ENCODE measurements at places on chromosomes 1 and 21.

DNA sequence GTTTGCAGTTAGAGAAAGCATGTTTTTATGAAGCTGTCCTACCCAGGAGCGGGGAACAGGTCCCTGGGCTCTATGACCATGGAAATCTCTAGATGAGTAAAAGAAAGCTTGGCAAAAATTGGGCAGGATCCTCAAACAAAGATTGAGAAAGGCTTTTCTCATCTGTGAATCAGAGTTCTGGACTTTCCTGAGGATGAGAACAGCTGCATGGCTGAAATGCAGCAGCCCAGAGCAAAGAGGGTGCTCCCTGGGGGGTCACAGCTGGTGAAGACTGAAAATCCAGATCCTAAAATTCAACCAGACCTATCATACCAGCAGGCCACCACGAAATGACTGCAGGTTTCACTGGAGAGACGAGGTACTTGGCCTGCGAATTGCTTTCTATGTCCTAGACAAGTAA, 65.7 kb upstream of the APP start:
- no peak for DNase-seq

DNA sequence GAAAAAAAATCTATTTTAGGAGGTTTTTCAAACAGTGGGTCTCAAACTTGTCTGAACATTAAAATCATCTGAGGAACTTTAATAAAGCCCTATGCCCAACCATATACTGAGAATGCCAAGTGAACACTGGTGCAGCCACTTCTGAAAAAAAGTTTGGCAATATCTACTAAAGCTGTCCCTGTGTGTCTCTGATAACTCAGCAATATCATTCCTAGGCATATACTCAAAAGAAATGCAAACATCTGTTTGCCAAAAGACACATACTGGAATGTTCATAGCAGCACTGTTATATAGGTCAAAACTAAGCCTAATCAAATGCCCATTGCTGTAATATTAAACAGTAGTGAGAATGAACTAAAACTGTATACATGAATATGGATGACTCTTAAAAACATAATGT, 74.2 kb upstream of the RGS4 start:
- no peak for DNase-seq

- DNase-seq = no peak
Measured at GRCh38 chr21:39006571-39007311, 176.5 kb downstream of the PSMG1 start.

DNA sequence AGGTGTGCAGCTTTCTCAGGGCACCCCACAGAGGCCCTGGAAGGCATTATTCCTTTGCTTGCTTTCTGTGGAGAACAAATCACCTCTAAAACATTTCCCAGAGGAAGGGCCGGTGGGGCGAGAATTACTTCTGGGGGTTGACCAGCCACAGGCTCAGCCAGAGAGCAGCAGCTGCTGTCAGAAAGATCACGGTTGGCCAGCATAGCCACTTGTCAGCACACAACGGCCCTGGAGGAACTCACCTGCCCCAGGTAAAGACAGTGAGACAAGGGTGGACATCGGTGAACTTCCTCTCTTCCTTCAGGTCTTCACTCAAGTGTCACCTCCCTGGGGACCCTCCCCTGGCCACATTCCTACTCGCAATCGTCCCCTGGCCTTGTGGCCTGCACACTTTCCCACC, 69.5 kb upstream of the CLDN14 start:
- DNase-seq = no peak

- no peak for DNase-seq
Measured at GRCh38 chr1:226604560-226605317, 56.2 kb downstream of the STUM start.

GRCh38 chr1:191953526-191953925, 204.7 kb upstream of the RGS18 start:
- no peak for DNase-seq

DNA sequence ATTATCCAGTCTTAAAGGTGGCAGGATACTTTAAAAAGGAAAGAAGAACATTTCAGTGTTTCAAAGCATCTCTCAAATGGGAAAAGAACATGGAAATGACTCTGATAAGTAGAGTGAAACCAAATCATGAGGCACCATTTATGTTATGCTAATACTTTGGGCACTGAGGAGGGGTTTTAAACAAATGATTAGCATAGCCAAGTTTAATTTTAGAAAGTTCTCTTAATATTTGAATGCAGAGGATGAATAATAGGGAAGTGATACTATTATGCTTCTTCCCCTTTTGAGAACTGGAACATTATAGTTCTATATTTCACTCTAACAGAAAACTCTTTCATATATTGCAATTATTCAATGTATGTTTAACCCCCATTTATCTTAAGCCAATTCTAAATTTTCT, 1181.9 kb upstream of the PRMT6 start:
- DNase-seq = peak; percentile 49

GRCh38 chr1:34529935-34530859, 224.7 kb upstream of the GJB5 start:
- no peak for DNase-seq

GRCh38 chr21:44286086-44286715, 525 bp downstream of the AIRE start:
- no peak for DNase-seq

DNA sequence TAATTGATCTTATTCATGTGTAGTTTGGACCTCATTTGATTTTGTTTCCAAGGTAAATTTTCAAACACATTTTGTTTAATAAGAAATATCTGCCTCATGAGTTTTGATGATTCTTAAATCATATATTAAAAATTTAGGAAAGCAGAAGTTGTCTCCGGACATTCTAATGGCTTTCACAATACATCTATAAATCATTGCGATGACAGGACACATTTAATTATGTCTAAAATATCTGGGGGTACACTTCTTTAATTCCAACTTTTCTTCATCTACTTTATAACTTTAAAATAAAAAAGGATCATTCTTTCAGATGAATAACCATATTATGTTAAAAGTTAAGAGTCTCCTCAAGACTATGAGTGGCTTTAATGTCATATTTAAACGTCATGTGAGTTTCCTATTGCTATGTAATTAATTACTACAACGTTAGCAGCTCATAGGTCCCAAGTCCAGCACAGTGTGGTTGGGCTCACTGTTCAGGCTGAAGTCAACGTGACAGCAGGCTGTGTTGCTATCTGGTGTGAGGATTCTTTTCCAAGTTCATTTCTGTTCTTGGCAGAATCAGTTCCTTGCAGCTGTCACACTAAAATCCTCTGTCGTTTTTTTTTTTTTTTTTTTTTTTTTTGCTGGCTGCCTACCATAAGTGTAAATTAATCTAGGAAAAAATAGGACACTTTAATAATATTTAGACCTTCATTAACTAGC, 893.5 kb downstream of the LTN1 start:
- DNase-seq = no peak

- DNase-seq = no peak
Measured at GRCh38 chr1:190022709-190023108, 455.0 kb downstream of the BRINP3 start.

GRCh38 chr1:81756872-81757271, 43.9 kb upstream of the ADGRL2 start:
- no peak for DNase-seq

- no peak for DNase-seq
Measured at GRCh38 chr1:175178056-175178455, 14.5 kb downstream of the KIAA0040 start.

DNA sequence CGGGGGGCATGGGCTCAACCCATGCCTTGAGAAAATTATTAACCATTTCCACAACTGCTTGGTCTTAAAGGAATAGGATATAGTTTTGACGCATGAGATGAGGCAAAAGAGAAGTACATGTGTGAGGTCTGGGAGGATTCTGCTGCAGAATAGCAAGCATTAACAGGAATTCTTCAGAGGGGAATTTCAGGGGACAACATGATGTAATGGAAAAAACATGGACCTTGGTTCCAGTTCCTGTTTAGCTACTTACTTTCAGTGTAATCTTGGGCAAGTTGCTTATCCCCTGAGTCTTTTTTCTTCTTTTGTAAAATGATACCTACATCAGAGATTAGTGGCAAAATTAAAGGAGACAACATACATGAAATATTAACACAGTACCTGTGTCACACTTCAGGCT, 85.6 kb downstream of the PRRX1 start:
- DNase-seq = no peak

DNA sequence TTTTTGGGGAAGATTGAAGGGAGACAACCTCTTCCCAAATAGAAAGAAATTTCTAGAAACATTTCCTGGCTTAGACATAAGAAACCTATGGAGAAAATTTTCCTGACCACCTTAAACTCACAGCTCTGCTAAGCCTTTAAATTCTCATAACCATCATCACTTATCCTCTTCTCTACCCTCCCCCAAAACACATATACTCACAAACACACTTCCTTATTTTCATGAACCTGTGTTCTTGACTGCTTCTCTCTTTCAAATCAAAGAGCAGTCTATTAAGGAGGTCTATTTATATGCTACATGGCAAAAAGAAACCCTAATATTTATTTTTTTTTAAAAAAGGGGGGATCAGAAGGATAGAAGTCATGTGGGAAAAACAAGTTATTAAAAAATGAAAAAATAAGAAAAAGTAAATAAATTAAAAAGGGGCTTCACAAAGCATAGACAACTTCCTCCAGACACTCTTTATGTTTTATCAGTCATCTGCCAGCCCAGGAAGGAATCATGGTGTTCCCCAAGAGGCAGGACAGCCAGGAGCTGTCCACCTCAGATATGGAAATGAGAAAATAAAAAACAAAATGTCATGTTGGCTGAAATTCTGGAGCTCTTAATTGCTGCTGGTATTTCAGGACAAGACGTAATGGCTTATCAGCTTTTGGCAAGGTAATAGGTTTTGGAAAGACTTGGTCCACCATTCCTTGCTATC, 12.8 kb upstream of the RGS2 start:
- no peak for DNase-seq

GRCh38 chr1:240599299-240599698, 12.7 kb downstream of the GREM2 start:
- DNase-seq = no peak

DNA sequence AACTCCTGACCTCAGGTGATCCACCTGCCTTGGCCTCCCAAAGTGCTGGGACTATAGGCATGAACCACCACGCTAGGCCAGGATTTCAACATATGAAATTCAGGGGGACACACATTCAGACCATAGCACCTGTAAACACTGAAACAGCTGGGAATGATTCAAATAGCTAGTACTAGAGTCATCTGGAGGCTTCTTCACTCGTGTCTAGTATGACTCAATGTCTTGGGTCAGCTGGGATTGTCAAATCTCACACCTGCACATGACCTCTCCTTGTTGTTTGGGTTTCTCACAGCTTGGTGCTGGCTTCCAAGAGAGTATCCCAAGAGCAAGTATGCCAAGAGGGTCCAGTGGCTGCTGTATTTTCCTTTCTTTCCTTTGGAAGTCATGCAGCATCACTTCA, 75.1 kb downstream of the PGM1 start:
- no peak for DNase-seq

GRCh38 chr1:157739229-157739901, 37.6 kb downstream of the FCRL2 start:
- DNase-seq = no peak

DNA sequence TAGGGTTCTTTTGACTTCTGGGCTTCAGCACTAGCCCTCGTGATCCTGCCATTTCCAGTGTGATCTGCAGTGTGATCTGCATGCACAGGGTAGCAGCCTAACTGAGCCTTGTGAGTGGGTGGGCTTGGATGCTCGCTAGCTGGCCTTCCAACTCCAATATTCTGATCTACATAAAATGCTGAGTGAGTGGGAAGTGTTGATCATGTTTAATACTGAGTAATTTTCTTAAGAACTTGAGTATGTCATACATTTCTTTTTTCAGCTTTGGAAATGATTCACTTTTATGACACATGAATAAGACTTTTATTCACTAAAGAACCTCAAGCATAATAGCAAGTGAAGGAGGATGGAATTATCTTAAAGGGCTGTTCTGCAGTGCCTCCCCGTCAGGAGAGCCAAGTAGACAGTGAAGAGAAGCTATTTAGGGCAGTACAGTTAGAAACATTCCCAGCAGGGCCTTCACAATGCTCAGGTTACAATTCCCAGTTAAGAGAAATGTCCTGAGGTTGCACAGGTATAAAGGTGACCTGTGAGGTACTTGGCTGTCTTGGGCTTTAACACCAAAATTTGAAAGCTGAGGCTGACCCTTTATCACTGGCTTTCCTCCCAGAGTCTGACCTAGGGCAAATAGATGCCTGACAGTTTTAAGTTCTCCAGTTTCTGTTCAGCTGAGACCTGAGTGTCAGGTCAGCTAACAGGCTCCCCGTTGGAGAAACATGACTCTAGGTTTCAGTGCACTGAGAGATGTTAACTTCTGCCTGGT, 29.1 kb upstream of the LRRC8C start:
- no peak for DNase-seq

- DNase-seq = no peak
Measured at GRCh38 chr1:223639331-223639749, 26.2 kb downstream of the CAPN8 start.

DNA sequence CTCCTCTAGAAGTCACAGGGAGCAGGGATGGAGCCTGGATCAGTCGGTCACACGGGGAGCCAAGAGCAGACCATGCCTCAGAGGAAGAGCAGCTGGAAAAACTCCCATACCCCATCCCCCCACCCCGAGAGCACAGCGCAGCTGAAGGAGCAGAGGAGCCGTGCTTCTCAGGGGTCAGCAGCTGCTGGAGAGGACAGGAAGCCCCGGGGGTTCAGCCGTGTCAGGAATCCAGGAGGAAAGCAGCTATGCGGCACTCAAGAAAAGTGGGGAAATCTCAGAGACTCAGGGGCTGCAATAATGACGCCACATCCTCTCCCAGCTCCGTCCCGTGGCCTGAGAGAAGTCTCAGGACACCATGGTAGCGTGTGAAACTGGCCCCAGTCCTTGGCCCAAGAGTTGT, 102.3 kb downstream of the NPHP4 start:
- no peak for DNase-seq

DNA sequence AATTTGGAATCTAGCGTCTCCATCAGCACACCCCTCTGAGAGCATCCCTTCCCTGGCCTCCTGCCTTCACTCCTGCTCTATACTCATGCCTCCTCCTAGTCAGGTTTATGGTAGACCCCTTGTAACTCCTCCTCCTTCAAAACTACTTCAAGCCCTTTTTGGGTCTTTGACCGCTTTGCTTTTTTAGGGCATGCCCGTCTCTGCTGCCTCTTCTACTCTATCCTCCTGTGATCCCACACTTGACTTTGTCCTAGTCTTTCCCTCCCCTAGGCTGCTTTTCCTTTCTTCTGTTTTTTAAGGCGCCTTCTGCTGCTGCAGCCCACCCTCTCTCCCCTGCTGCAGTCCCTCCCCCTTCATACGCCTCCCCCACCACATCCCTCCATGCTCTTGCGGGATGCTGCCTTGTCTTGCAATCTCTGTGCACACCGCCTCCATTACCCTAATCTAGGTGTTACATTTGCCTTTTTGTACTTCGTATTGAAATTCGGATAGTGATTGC, 1.5 kb downstream of the SNX27 start:
- no peak for DNase-seq

- DNase-seq = no peak
Measured at GRCh38 chr1:84693785-84694184, 3.5 kb upstream of the SSX2IP start.

GRCh38 chr1:245856944-245857531, 650.0 kb downstream of the SMYD3 start:
- DNase-seq = no peak

- DNase-seq = no peak
Measured at GRCh38 chr1:32881291-32881690, 5.0 kb upstream of the HPCA start.
